ENCODE measurements at places on chromosomes 6 and 20. TPM values are rescaled to one million over a fixed set of nuclear protein-coding genes. Genes with fewer than 3 reads are reported as not detected.
A peak's percentile ranks its signal among the peaks of the same experiment; 100 is the strongest.

DNA sequence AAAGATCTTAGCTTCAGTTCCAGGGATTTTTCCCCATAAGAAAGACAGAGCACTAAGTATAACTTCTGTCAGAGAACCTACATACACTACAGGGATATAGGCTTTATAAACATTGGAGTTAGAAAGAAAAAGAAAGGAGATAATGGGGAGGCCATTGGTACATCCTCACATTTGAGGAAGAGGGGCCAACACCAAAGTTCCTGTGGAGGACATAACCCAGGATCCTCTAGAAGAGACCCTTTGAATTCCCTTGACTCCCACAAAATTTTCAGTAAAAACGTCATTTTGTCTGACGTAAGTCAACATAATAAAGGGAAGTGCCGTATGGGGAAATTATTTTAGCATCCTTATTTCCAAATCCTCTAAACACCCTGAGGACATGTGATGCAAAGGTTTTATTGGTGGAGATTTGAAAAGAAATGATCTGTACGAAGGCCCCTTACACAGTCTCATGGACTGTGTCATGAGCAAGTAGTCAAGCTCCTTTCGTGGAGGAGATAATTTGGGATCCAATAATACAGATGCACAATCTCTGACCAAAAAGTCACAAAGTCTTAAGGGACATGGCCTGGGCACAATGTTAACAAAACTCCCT is 33.2 kb downstream of the HLA-DRA start:
- H3K36me3 ChIP-seq, result no peaks in the 10 kb centered on the region
- H3K27me3 ChIP-seq, result no peaks in the 10 kb centered on the region
- H3K27ac ChIP-seq, result no peak overlapping the region
- DNase-seq, result no peak
- no peaks in the 10 kb centered on the region for H3K4me1 ChIP-seq

GRCh38 chr20:38062890-38063289 is 29.3 kb downstream of the RPRD1B start:
- peaks cover 87% of the 10 kb centered on the region for H3K36me3 ChIP-seq
- H3K27me3 ChIP-seq, result no peaks in the 10 kb centered on the region
- DNase-seq, result no peak
- no peak overlapping the region for H3K4me3 ChIP-seq

DNA sequence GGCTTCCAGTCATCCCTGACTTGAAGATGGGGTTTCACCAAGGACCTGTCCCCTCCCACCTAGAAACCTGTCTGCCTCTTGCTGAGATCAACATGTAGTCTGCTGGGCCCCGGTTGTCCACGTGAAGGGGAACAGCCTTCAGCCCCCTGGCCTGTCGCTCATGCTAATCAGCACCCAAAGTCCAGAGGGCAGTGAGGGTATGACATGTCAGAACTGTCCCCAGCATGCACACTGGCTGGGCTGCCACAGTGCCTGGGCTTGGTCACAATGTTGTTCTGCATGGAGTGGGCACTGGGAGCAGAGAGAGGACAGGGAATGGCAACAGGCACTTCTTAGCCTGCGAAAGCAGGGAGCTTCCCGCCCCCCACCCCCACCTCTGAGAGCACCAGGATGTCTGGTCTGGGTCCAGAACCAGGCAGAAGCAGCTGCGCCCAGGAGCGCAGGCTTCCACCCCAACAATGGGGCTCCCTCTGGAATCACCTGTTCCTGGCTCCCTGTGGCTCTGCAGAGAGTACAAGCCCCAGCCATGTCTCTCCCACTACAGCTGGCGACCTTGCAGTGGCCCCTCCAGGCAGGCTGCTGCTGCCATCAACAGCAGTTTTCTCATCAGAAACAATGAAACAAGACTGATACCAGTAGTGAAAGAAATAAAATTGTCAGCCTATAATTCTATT is 182.7 kb downstream of the KHDRBS2 start:
- H3K27ac ChIP-seq, result no peak overlapping the region
- no peaks in the 10 kb centered on the region for H3K36me3 ChIP-seq
- no peak overlapping the region for H3K4me3 ChIP-seq
- H3K27me3 ChIP-seq, result no peaks in the 10 kb centered on the region

DNA sequence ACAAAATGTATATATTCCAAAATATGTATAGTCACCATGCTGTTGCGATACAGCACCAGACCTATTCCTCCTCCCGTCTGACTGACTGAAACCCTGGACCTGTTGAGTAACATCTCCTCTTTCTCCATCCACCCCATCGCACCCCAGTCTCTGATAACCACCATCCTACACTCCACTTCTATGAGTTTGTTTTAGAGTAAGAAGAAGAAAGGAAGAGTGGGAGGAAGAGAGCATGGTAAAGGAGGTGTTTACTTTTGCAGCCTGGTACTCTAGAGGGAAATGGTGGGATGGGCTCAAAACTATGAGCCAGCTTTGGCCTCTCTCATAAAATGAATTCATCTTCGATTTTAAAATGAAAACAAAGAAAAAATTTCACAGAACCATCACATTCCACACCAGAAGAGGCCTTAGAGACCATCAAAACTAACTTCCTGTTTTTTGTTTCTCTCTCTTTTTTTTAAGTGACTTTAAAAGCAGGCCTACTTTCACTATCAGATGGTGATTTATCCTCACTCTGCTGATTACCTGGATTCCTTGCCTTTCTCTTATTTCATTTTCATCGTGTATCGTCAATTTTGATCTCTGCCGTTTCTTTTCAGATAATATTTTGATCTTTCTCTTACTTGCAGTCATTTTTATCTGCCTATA is 16.8 kb upstream of the FUCA2 start:
- no peaks in the 10 kb centered on the region for H3K36me3 ChIP-seq
- H3K27ac ChIP-seq, result no peak overlapping the region
- H3K4me3 ChIP-seq, result no peak overlapping the region

DNA sequence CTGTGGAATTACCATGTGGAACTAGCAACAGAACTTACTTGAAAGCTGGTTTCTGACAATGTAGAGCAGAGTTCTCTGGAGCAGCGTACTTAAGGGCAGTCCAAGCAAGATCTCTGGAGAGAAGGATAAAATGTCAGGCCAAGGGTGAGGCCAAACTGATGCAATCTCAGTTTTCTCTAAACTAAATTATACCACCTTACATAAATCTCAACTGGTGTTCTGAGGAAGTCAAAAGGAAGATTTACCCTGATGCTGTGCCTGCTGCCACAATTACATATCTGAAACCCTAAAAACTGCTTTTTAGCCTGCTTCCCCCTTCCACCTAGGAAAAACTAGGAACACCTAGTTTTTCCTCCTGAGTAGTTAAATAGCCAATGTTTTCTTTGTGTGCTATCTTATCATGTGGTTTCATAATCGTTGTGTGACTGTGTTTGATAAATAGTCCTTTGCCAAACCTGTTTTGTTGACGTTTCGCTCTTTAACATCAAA is 28.1 kb downstream of the NCOA7 start:
- no peaks in the 10 kb centered on the region for H3K4me1 ChIP-seq
- DNase-seq, result no peak
- no peak overlapping the region for H3K4me3 ChIP-seq
- H3K36me3 ChIP-seq, result no peaks in the 10 kb centered on the region
- no peaks in the 10 kb centered on the region for H3K27me3 ChIP-seq

- H3K4me3 ChIP-seq, result no peak overlapping the region
- H3K36me3 ChIP-seq, result no peaks in the 10 kb centered on the region
Measured at GRCh38 chr6:14178083-14178445, 60.5 kb downstream of the CD83 start.

DNA sequence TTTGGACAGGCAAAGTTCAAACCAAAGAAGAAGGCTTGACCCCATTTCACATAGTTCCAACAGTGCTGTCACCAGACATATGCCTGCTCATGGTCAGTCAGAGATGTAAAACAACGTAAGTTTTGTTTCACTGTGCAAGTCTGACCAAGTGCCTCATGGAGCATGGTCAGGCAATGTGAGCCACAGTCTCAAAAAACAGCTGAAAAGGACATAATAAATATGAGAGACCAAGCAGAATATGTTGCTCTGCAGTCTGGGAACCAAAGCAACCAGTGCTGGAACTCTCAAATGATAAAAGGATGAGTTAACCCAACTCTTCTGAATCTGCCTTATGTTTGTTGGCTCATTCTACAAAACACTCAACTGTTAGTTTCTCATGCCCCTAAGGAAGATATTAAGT is 39.9 kb upstream of the DST start:
- no peak for DNase-seq
- H3K4me1 ChIP-seq, result peaks cover 40% of the 10 kb centered on the region
- peak overlapping the region; percentile 74 for H3K27ac ChIP-seq
- H3K27me3 ChIP-seq, result no peaks in the 10 kb centered on the region

DNA sequence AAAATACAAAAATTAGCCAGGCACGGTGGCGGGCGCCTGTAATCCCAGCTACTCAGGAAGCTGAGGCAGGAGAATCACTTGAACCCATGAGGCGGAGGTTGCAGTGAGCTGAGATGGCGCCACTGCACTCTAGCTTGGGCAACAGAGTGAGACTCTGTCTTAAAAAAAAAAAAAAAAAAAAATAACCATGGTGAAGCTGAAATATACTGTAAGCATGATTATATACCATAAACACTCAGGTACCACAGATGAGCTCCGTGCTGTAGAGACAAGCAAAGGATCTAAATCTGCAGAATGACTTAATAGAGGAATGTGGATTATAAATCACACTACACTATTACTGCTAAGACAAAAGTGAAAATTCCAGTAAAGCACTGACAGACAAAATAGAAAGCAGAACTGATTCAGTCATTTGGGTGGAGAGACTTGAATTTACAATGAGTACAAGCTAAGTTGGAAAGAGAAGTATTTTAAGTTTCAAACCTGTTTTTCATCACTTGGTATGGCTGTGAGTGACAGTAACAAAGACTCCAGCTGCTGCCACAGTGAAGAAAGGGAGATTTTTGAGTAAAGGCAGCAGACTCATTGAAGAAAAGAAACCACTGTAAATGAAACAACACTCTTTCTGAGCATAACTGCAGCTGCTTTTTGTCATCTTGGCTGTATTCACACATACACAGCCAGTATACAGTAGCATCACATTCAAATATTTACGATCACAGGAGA is 322.1 kb downstream of the RNGTT start:
- no peak overlapping the region for H3K27ac ChIP-seq
- no peaks in the 10 kb centered on the region for H3K27me3 ChIP-seq
- H3K36me3 ChIP-seq, result no peaks in the 10 kb centered on the region
- DNase-seq, result no peak

GRCh38 chr20:18623156-18623910 is 35.5 kb downstream of the DTD1 start:
- H3K4me1 ChIP-seq, result no peaks in the 10 kb centered on the region
- no peak for DNase-seq
- no peaks in the 10 kb centered on the region for H3K36me3 ChIP-seq
- H3K27me3 ChIP-seq, result no peaks in the 10 kb centered on the region
- no peak overlapping the region for H3K4me3 ChIP-seq
- H3K27ac ChIP-seq, result no peak overlapping the region

DNA sequence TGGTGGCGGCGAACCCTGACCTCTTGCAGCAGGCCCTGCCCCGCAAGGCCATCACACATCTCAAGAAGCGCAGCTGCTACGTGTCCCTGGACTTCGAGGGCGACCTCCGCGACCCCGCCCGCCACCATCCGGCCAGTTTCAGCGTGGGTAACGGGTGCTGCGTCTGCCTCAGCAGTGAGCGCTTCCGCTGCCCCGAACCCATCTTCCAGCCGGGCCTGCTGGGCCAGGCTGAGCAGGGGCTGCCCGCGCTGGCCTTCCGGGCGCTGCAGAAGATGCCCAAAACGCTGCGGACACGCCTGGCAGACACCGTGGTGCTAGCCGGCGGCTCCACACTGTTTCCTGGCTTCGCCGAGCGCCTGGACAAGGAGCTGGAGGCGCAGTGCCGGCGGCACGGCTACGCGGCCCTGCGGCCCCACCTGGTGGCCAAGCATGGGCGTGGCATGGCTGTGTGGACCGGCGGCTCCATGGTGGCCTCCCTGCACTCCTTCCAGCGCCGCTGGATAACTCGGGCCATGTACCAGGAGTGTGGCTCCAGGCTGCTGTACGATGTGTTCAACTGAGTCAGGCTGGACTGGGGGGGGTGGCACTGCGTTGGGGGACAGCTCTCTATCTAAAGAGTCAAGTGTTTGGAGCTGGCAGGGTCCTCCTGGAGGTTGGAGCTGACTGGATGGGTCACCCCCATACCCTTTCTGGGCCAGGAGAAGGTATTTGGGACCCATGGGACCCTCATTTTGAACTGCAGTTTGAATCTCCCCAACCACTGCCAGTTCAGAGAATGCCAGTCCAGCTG is 1.1 kb downstream of the ACTL10 start:
- peak overlapping the region; percentile 85 for H3K27ac ChIP-seq
- H3K4me3 ChIP-seq, result peak overlapping the region; percentile 45
- peak; percentile 83 for DNase-seq
- peaks cover 62% of the 10 kb centered on the region for H3K4me1 ChIP-seq
- peaks cover 17% of the 10 kb centered on the region for H3K36me3 ChIP-seq
- no peaks in the 10 kb centered on the region for H3K27me3 ChIP-seq

DNA sequence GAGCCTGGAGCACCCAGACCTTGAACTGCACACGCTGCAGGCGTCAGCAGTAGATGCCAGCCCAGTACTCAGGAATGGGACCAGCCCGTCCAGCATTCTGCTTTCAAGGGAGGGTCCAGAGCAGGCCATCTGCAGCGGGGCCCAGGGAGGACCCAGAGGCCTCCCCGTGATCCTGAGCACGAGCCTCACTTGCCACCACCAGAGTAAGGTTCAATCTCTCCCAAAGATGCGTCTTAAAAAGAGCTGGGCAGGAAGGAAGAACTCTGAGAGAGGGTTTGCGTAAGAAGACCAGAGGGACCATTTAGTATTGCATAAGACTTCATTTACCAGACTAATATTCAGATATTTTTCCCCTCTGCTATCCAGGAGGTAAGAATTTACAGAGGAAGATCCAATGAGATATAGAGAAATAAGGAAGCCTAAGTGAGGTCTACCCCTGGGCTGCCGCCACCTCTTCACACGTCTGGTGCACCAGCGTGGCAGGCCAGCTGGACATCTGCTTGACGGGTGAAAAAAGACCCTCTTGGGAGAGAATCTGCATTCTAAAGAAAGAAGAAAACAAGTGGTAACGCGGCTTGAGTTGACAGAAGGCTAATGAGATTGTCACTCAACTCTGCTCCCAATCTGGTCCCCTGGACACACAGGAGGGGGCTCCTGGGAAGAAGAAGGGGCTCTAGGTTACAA is 107.3 kb downstream of the PRND start:
- DNase-seq, result no peak
- no peak overlapping the region for H3K4me3 ChIP-seq
- no peaks in the 10 kb centered on the region for H3K36me3 ChIP-seq
- H3K27me3 ChIP-seq, result no peaks in the 10 kb centered on the region
- H3K4me1 ChIP-seq, result peaks cover 6% of the 10 kb centered on the region

GRCh38 chr6:112027942-112028674 is 25.8 kb upstream of the CCN6 start:
- no peaks in the 10 kb centered on the region for H3K27me3 ChIP-seq
- no peaks in the 10 kb centered on the region for H3K4me1 ChIP-seq
- no peak overlapping the region for H3K4me3 ChIP-seq
- no peak overlapping the region for H3K27ac ChIP-seq
- DNase-seq, result no peak

- no peak overlapping the region for H3K27ac ChIP-seq
- H3K27me3 ChIP-seq, result peaks cover 42% of the 10 kb centered on the region
- peaks cover 31% of the 10 kb centered on the region for H3K4me1 ChIP-seq
- no peak for DNase-seq
Measured at GRCh38 chr6:10883312-10884244, 1.7 kb upstream of the GCM2 start.

- H3K4me3 ChIP-seq, result no peak overlapping the region
- no peaks in the 10 kb centered on the region for H3K4me1 ChIP-seq
- peak overlapping the region; percentile 89 for H3K27ac ChIP-seq
- H3K27me3 ChIP-seq, result no peaks in the 10 kb centered on the region
Measured at GRCh38 chr20:35768731-35769664, 2.8 kb upstream of the PHF20 start.

GRCh38 chr6:51459958-51460357 is 627.5 kb downstream of the PKHD1 start:
- H3K27me3 ChIP-seq, result no peaks in the 10 kb centered on the region
- DNase-seq, result no peak
- H3K36me3 ChIP-seq, result no peaks in the 10 kb centered on the region
- H3K4me3 ChIP-seq, result no peak overlapping the region

The MYLK2 gene
- total RNA-seq, result not detected

The NOTCH4 gene
- 22.5 TPM for total RNA-seq

The RHAG gene
- total RNA-seq, result 1.3 TPM

The IL17F gene
- total RNA-seq, result not detected
